ENCODE measurements at places on chromosomes 1 and 21.

DNA sequence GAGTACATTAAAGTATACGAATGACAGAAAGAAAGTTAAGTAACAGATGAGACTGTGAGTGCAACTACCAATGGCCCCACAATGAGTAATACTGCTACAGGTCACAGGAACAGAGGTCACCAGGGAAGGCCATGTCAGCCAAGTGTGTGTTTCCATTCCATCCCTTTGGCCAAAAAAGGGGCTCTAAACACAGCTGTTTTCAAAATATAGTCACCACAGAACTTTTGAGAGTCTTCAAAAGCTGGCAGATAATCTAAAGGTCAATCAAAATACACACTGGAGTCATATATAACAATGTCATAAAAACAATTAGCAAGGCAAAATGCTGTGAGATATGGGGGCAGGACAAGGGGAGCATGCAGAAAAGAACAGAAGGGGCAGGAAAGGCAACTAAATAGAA lies 10.2 kb downstream of the USP24 start:
- no peak for DNase-seq

DNA sequence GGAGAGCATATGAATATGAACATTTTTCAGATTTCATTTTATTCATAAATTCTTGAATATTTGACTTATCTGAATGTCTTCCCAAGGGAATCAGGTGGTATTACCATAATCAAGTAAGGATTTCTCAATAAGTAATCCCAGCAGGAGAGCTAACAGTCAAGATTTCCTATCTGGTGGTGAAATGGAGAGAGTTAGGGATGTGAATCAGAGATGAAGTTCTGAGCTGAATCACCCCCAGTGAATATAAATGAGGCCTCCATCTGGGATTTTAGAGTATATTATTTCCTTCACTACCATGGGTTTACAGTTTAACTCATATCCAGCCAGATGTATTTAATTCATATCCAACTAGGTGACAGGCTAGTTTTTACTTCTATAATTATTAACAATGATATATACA lies 61.5 kb upstream of the RGS2 start:
- DNase-seq = no peak

GRCh38 chr21:45291613-45292398 lies 4.1 kb upstream of the POFUT2 start:
- DNase-seq = no peak

DNA sequence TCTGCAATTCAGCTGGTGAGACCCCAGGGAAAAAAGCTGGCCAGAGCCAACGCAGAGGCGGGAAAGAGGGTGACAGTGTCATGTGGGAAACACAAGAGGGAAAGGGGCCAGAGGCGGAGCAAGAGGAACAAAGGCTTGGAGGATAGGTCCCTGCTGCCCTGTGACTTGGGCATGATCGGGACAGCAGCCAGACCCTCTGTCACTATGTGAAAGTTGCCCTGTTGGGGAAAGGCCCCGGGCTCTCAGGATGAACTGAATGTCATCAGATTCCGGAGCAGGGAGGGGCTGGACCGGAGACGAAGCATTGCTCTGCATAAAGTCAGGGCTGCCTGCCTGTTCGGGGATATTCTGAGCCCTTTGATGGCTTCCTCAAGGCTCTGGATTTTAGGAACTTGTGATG lies 5.7 kb upstream of the ELF3 start:
- no peak for DNase-seq

DNA sequence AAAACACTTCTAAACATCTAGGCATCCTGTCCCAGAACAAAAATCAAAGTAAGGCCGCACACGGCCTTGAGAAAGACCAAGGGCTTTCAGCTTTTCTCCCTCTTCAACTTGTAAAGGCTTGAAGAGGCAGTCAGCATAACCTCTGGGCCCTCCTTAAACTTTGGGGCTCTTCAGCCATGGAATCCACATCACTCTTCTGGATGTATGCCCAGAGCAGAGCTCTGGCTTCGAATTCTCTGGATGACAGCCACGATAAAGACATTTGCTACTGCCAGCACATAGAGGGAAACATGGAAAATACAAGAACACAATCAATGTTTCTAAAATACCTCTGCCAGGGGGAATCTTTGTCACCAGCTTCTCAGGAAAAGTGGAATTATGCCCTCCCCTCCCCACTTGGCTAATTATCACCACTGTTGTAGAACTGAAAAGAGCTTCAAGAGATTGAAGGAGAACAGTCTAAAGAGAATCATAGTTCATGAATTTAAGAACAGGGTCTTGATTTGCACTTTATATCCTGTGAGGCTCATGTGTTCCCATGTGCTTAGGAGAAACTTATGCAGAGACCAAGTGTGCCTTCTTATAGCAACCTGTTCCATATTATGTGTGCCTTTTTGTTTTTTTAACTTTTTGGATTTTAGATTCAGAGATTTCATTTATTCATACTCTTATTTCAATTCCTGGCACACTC lies 39.0 kb upstream of the DPT start:
- DNase-seq = no peak

- no peak for DNase-seq
Observed at GRCh38 chr1:87346130-87346814, 17.6 kb downstream of the LMO4 start.

GRCh38 chr1:1136547-1137230 lies 20.8 kb upstream of the C1orf159 start:
- no peak for DNase-seq

DNA sequence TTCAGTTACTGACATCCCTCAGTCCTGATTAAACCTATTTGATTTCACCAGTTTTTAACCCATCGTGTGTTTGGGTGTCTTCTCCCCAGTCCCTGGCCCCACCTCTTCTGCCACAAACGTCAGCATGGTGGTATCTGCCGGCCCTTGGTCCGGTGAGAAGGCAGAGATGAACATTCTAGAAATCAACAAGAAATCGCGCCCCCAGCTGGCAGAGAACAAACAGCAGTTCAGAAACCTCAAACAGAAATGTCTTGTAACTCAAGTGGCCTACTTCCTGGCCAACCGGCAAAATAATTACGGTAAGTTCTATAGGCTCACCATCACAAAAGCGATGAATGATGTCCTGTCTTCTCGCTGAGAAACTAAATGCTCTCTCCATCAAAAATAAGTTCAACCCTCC lies 28.7 kb downstream of the NBPF3 start:
- no peak for DNase-seq

DNA sequence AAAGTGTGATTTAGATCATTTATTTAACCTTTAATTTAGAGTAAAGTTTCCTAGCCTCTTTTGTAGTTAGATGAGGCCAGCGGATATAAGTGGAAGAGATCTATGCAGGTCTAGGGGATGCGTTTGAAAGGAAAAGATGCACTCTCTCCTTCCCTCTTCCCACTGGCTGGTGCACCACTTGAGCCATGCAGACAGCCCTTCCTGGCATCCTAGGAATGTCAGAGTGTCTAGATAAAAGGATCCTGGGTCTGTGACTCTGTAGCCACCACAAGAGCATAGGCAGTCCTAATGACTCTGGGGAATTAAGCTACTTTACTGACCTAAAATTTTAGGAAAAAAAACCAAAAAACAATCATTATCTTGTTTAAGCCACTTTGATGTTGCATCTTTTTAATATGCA lies 16.0 kb upstream of the STUM start:
- no peak for DNase-seq

DNA sequence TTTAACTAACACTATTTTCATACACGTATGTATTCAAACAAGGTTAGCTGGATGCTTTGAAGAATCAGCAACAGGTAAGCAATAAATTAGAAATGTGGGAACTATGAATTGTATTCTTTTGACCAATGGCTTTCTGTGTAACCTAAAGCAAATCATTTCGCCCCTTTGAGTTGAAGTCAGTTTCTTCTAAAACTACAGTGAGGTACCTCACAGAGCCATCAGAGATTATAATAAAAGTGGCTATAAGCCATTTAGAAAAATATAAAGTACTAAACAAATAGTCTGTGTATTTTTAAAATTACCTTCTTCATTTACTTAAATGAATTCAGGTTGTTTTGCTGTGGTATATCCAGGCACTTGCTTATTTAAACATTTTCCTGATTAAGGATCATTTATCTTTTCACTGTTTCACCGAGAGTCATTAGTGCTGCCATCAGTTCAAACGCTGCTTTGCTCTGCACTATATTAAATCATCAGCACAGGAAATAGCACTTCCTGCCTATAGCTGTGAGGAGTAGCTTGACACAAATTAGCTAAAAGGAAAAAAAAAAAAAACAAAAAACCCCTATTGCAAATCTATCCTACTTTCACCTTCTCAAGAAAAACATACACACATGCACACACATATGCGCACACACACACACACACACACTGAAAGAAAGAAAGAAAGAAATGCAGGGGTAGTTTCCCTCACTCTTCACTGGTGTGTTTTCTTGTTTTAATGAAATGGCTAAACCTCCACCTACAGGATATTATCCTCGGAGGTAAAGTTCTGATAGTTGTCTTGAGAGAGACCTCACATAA lies 39.8 kb upstream of the C1orf105 start:
- no peak for DNase-seq

GRCh38 chr1:59704716-59705115 lies 110.0 kb upstream of the HOOK1 start:
- no peak for DNase-seq

- DNase-seq = no peak
Observed at GRCh38 chr1:18634276-18634675, 3.6 kb downstream of the PAX7 start.

DNA sequence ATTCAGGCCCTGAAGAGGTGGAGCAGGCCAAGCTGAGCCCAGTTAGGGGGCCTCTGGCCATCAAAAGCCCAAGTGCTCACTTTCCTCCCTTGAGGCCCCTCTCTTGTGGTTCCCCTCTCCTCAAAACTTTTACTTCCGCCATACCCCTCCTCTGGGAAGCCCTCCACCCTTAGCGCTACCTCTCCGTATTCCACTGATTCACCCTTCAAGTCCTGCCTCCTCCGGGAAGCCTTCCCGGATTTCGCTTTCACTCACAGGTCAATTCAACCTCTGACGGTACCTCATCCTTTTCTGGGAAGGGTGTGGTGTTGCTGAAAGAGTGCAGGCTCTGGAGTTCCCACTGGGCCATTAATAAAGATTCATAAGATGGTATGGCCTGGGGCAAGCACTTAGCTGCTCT lies 19.1 kb downstream of the SPOCD1 start:
- no peak for DNase-seq

DNA sequence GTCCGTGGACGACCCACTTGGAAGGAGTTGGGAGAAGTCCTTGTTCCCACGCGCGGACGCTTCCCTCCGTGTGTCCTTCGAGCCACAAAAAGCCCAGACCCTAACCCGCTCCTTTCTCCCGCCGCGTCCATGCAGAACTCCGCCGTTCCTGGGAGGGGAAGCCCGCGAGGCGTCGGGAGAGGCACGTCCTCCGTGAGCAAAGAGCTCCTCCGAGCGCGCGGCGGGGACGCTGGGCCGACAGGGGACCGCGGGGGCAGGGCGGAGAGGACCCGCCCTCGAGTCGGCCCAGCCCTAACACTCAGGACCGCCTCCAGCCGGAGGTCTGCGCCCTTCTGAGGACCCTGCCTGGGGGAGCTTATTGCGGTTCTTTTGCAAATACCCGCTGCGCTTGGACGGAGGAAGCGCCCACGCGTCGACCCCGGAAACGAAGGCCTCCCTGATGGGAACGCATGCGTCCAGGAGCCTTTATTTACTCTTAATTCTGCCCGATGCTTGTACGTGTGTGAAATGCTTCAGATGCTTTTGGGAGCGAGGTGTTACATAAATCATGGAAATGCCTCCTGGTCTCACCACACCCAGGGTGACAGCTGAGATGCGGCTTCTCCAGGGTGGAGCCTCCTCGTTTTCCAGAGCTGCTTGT lies 32.4 kb downstream of the PRMT2 start:
- DNase-seq = no peak

DNA sequence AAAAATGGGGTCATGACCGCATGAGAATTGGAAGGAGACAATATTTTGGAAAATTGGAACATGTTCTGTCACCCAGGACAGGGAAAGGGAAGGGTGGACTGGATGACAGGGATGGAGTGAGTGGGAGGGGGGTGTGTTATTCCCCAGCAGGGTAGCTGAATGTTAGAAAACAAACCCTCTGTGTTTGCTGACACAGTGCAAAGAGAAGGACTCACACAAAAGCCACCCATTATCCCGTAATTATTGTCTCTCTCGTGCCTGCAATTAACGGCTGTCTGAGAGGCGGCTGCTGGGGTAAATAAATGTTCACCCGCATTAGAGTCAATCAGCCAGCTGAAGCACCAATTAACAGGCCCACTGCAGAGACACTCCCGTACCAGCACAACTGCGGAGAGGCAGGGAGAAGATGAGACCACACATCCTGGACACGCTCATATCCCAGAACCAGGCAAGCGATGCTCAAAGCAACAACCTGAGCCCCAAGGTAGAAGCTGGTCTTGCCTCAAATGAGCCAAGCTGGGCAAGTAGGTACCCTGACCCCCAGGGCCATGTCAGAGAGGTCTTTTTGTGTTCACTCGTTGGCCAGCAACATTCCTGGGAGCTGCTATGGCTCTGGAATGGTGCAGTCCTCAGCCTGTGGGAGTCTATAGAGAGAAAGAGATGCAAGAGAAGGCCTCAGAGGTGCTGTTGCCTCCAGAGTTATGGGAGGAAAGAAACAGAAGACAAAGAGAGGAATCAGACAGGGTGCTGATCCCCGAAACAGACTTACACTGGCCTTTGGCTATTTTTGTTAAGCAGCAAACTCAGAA lies 19.4 kb downstream of the PLEKHA6 start:
- DNase-seq = no peak

GRCh38 chr1:45721207-45721606 lies 29.2 kb downstream of the IPP start:
- no peak for DNase-seq

- DNase-seq = no peak
Observed at GRCh38 chr1:165807613-165808012, 19.8 kb upstream of the UCK2 start.

Data from activated CD8-positive, alpha-beta memory T cell treated with anti-CD3 and anti-CD28 coated beads, Interleukin-2, amount 50 U/mL, for 4 hours (primary cell).